ENCODE measurements at places on chromosomes 6 and 20.

GRCh38 chr20:51532577-51533191, 9.8 kb downstream of the NFATC2 start:
- DNase-seq = peak; percentile 59

DNA sequence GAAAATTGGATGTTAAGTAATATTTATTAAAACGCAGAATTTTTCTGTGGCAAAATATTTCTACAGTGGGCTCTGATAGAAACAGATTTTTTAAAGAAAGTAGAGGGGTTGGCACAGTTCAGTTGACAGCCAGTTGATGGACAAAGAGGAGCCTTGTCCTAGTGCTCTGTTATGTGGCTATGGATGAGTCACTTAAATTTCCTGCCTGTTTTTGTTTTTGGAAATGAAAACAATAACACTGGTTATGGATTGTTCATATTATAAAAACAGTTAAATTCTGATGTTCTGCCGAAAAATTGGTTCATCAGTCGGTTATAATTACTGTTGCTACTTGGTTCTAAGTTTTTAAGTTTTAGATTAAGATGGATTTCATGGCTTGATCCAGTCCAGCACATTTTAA, 42.8 kb downstream of the MYO6 start:
- DNase-seq = no peak

GRCh38 chr6:159807150-159807858, 7.2 kb downstream of the PNLDC1 start:
- DNase-seq = no peak

DNA sequence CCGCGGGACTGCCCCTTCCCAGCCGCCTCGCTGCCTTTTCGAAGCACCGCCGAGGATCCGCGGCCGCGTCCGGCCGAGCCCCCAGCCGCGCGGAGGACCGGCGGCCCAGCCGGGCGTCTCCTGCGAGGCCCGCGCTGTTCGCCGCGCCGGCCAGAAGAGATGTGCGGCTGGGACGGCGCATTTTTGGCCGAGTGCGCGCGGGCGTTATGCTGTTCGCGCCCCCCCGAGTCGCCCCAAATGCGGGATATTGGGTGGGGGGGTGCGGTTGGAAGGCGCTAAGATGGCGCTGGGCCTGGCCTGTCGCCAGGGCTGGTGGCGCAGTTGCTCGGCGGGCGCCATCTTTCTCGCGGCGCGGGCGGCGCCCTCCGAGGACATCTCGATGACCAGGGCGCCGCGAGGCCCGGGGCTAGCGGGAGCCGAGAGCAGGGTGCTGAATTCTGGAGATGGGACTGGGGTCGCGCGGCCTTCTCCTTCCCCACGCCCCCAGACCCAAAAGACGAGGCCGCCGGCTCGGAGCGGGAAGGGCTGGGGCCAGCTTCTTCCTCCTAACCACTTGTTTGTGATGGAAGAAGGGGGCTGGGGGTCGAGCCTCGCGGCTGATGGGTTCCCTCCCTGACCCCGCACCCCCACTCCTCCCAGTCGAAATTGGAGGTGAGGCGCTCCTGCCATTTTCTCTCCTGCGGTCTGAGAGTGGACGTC, 1.5 kb downstream of the BICRAL start:
- peak; percentile 81 for DNase-seq

DNA sequence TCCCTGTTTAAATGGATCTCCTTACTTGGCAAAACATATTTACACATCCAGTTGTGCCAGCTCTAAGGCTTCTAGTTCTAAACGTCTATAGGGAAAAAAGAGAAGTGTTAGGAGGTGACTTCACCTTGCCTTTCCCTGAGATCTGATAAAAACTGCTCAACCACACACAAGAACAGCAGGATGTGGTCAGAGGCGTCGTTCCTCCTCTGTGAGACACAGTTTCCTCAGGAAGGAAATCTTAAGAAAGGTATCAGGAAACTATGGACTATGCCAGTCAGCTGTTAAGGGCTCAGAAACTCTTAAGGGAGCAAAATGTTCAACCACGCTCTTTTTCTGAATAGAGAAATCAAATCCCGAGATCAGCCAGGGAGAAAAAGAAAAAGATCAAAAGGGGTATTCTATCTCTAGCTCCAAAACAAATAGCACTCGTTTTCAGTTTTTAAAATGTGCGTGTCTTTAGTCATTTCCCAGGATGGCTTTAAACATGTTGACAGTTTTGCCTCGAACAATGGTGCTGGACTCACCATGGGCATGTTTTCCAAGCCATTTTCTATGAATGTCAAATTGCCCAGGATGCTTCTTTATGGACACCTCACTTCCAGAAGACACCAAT, 154.5 kb downstream of the HACE1 start:
- DNase-seq = peak; percentile 27

DNA sequence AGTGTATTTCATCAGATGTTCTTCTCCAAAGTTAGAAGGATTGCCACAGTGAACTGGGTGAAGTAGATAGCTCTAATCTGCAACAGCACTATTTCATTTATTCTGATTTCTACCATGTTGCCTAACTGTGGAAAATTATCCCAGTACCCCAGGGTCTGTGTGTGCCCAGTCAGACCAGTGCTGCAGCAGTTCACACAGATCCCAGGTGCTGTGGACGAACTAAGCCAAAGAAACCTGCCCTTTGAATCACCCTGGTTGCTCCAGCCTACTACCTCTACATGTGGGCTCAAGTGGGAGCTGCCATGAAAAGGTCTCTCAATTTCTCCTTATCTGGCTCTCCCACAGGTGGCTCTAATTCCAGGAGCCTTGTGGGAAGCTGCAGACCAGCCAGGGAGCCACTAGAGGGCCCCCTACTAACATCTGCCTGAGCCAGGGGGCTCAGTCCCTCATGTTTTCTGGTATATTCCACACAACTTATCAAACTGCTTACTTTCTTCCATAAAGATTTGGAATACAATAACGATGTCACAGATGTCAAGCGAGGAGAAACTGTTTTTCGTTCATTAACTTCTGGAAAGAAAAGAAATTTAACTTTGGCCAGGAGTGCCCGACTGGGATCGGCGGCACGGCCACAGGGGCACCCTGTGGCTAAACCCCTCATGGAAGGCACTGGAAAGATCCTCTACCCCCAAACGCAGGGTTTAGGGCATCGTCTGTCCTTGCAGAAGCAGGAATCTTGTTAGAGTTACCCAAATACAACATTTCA, 31.6 kb upstream of the LY86 start:
- DNase-seq = peak; percentile 38

DNA sequence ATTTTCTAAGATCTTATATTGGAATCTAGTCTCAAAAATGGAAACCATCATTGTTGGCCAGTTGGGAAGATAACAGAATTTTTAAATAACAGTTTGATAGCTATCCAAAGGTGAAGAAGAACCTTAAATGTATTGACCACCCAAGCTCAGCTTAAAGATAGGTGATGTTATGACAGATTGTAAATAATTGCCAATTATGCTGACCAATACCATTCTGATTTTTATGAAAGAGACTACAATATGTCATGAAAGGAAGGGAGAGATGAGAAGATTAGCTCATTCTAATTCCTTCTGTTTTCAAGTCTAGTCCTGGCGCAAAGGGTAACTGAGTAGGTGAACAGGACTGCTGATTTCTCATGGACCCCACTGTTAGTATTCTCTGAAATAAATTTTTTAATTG, 5.7 kb upstream of the TAB2 start:
- DNase-seq = no peak

- DNase-seq = no peak
Measured at GRCh38 chr6:142945446-142946180, 637 bp upstream of the HIVEP2 start.

DNA sequence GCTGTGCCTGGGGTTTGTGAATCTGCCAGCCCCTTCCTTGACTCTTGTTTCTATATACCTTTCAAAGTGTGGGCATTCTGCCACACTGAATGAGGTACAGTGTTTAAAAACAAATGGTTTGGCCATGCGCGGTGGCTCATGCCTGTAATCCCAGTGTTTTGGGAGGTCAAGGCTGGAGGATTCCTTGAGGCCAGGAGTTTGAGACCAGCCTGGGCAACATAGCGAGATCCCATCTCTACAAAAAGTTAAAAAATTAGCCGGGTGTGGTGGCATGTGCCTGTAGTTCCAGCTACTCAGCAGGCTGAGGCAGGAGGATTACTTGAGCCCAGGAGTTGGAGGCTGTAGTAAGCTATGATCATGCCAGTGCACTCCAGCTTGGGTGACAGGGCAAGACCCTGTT, 5.8 kb downstream of the FAM83D start:
- DNase-seq = no peak

GRCh38 chr6:123841067-123841896, 37.6 kb downstream of the NKAIN2 start:
- DNase-seq = no peak

DNA sequence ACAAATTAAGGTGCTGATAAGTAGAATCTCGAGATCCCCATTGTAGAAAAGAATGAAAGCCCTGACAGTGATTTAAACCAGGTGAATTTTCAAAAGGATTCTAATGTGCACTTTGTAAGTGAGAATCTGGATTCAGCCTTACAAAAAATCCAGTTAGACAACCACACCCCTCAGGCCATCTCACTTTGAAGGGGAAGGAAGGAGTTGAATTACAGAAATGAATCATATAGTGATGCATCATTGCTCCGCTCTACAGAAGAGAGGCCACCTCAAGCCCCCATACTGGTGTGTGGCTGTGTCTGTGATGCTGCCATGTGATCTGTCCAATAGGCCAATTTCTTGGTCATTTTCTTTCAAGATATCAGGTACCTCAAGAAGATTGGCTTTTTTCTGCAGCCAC, 85.5 kb upstream of the NT5E start:
- DNase-seq = peak; percentile 65

- DNase-seq = peak; percentile 93
Measured at GRCh38 chr20:373171-373890, 7.2 kb upstream of the TRIB3 start.

GRCh38 chr6:87200469-87201175, 45.3 kb downstream of the ZNF292 start:
- DNase-seq = peak; percentile 29

DNA sequence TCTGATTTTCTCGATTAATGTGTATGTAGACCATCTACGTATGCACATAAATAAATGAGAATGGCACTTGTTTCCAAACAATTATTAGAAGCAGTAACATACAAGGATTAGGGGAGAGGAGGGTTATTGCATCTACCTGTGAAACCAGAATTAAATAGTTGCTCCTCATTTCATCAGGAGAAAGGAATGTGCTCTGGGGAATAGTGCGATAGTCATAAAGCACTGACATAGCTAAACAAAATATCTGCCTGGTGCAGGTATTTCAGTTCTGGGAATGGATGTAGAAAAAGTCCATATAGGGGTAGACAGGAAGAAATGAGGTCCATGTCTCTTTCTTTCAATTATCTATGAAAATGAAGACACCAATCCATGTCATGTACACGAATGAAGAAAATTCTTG, 1.6 kb upstream of the ID4 start:
- DNase-seq = no peak

DNA sequence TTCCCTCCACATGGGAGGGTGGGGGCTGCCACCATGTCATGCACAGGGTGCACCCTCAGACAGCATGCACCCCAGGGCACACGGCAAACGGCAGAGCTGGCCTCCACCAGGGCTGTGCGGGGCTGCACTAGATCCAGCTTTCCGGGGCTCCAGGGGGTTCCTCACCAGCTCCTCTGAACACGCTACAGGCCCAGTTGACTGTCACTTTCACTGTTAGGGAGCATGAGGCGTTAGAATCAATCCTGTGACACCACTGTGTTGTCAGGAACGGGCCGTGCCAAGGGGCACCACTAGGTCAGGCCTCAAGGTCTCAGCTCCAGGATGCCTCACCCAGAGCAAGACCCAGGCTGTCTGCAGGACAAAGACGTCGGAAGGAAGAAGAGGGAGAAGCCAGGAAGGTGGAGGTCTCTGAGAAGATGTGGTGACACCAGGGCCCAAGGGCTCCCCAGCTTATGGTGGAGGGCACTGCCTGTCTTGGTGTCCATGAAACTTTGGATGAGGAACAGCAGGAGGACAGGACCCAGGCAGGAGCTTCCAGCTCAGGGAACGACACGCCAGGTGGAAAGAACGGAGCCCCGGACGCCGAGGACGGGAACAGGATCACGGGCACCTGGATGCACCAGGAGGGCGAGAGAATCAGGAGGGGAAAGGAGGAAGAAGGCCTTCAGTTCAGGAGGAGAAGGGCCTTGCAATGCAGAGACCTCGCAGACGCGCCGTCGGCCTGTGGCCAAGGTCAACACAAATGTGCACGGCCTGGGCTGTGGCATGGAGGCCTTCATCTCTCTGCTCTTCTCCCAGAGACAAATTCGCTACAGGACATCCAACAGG, 49.5 kb downstream of the YTHDF1 start:
- DNase-seq = no peak

DNA sequence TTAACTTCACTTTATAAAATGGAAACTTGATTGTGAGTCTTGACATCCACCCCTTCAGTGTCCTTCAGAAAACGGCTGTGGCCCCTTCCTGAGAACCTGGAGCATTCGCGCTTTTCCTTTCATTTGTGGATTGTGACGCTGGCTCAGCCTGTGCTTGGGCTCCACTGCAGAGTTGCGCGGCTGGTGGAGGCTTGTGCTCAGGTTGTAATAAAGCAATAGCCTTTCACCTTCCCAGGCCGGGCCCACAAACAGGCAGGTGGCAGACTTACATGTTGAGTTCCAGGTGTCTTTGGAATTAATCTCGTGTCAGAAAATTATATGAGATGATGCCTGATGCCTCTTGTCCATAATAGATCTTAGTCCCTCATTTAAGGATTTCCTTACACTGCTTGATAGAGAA, 199.9 kb downstream of the CDH4 start:
- DNase-seq = no peak

DNA sequence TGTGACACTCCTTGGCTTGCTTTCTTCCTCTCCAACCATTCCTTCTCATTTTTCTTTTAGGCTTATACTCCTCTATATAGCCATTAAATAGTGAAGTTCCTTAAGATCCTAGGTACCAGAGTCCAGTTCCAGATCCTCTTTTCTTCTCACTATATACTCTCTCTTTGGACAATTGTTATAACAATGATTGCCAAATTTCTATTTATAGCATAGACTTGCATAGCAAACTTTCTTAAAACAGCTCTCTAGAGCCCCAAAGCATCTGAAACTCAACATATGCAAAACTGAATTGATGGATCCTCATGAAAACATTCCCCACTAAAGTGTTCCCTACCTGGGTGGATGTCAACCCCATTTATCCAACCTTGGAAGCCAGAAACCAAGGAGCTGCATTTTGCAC, 13.4 kb downstream of the PHIP start:
- DNase-seq = no peak

GRCh38 chr6:31582230-31582643, at the start of gene LTB:
Gene LTB (minus strand): TSS chr6:31582424. CDS start chr6:31582417, 7 bp downstream.
- DNase-seq = no peak

DNA sequence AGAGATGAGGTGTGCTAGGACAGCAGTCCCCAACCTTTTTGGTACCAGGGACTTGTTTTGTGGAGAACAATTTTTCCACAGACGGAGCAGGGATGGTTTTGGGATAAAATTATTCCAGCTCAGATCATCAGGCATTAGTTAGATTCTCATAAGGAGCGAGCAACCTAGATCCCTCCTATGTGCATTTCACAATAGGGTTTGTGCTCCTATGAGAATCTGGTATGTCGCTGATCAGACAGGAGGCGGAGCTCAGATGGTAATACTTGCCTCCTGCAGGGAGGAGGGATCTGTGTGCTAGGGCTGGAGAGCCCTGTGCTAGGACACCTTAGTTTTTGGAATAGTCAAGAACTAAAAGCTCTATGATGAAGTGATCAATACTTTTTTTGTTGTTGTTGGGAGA, 2.5 kb downstream of the SMIM13 start:
- peak; percentile 61 for DNase-seq

All from fibroblast of skin of scalp (primary cell).